NCI-H2029 (cell line): ENCODE measurements at places on chromosomes 13 and 19.

DNA sequence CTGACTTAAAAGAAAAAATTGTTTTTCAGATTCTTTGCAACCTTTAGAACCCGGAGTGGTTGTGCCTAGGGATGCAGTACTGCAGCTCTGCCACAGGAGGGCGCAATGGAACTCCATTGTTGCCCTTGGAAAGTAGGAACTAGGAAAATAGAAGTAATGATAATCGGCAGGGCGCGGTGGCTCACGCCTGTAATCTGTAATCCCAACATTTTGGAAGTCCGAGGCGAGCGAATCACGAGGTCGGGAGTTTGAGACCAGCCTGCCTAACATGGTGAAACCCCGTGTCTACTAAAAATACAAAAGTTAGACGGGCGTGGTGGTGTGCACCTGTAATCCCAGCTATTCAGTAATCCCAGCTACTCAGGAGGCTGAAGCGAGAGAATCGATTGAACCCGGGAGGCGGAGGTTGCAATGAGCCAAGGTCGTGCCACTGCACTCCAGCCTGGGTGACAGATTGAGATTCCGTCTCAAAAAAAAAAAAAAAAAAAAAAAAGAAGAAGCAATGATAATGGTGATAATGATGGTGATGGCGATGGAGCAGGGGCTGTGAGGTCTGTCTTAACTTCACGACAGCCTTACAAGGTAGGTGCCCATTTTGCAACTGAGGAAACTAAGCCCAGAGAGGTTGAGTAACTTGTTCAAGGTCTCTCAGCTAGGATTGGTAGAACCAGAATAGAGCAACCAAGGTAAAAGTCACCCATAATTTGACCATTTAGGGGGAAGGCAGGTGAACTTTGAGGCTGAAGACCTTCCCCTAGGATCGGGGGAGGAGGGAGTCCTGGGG is 5.5 kb upstream of the ADAMTS10 start:
- no peak for DNase-seq

DNA sequence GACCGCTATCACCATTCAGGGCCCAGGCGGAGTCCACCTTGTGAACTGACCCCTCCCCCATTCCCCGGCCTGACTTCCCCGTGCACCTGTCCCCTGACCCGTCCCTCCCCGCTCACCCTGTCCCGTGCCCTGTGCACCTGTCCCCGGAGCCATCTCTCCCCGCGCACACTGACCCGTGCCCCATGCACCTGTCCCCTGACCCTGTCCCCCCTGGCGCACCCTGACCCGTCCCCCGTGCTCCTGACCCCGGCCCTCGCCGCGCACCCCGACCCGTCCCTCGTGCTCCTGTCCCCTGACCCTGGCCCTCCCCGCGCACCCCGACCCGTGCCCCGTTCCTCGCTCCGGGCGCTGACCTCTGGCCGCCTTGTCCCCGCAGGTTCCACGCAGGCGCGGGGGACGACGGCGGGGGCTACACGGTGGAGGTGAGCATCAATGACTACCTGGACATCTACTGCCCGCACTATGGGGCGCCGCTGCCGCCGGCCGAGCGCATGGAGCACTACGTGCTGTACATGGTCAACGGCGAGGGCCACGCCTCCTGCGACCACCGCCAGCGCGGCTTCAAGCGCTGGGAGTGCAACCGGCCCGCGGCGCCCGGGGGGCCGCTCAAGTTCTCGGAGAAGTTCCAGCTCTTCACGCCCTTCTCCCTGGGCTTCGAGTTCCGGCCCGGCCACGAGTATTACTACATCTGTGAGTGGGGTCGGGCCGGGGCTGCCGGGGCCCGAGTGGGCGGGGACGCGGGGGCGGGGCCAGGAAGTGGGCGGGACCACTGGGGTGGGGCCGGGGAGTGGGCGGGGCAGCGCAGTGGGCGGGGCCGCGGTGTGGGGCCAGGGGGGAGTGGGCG is 9.7 kb downstream of the EFNA2 start:
- DNase-seq: no peak

- DNase-seq: no peak
These were observed 426.7 kb downstream of the LIG4 start for GRCh38 chr13:107788464-107789165.

DNA sequence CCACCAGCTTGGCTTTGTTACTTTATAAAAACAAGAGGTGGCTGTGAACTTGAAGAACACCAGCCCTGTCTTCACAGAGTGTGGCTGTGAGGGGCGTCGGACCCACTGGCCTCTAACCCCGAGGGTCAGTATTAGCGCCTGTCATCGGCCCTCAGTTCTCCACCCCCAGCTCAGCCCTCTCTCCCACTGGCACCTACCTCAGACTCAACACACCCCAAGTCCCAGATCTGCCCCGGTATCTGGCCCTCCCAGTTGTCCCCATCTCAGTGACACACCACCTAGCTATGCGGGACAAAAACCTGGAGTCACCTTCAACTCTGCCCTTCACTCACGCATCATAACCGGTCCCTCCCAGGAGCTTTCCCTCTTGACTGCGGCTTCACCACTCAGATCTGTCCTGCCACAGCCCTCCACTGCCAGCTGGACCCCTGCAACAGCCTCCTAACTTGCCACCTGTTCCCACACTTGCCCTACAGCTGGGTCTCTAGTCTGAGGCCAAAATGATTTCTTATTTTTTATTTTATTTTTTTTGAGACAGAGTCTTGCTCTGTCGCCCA is 45.4 kb downstream of the PEPD start:
- no peak for DNase-seq

GRCh38 chr13:113962975-113963374 is 10.9 kb downstream of the C13orf46 start:
- no peak for DNase-seq

GRCh38 chr13:112846411-112847115 is 122.5 kb upstream of the MCF2L start:
- no peak for DNase-seq

DNA sequence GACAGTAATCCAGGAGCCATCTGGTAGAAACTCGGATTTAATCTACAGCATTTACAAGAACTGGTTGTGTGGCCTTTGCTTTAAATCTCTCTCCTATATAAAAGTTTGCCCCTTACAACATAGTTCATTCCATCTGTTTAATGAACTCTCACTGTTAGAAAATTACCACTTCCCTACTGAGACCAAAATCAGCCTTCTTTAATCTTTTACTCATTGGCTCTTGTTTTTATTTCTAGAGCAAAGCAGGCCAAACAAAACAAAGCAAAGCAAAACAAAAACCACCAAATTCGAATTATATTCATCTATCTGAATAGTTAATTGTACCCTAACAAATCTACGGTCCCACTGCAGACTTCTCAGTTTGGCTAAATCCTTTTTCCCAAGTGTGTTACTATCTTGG is 127.0 kb downstream of the UGGT2 start:
- DNase-seq: no peak

DNA sequence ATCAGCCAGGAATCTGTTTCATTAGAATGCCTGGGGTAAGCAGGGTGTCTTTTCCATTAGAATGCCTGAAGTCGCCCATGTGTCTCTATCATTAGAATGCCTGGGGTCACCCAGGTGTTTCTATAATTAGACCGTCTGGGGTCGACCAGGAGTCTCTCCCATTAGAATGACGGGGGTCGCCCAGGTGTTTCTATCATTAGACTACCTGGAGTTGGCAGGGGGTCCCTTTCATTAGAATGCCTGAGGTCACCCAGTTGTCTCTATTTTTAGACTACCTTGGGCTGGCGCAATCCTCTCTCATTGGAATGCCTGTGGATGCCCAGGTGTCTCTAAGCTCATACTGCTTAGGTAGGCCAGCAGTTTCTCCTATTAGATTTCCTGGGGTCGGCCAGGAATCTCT is 1447.6 kb downstream of the UQCRFS1 start:
- no peak for DNase-seq

- no peak for DNase-seq
These were observed 22.0 kb downstream of the USPL1 start for GRCh38 chr13:30639671-30640070.

DNA sequence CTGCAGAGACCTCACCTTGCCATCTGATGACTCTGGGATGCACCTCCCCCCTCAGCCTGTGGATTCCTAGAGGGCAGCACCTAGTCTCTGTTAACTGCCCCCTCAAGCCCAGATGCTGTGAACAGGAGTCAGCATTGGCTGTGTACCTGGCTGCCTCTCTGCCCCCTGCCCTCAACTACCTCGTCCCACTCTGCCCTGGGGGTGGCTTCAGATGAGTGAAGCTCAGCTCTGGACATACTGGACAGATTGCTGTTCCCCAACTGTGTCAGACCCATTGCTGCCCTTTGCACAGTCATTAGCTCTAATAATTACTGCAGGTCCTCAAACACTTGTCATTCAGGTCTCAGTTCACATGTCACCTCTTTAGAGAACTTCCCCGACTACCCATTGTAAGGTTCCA is 182.1 kb upstream of the TSHZ3 start:
- no peak for DNase-seq

GRCh38 chr19:31402529-31403316 is 53.5 kb upstream of the TSHZ3 start:
- no peak for DNase-seq

- DNase-seq: no peak
These were observed 42.5 kb upstream of the LDLR start for GRCh38 chr19:11046605-11047354.

DNA sequence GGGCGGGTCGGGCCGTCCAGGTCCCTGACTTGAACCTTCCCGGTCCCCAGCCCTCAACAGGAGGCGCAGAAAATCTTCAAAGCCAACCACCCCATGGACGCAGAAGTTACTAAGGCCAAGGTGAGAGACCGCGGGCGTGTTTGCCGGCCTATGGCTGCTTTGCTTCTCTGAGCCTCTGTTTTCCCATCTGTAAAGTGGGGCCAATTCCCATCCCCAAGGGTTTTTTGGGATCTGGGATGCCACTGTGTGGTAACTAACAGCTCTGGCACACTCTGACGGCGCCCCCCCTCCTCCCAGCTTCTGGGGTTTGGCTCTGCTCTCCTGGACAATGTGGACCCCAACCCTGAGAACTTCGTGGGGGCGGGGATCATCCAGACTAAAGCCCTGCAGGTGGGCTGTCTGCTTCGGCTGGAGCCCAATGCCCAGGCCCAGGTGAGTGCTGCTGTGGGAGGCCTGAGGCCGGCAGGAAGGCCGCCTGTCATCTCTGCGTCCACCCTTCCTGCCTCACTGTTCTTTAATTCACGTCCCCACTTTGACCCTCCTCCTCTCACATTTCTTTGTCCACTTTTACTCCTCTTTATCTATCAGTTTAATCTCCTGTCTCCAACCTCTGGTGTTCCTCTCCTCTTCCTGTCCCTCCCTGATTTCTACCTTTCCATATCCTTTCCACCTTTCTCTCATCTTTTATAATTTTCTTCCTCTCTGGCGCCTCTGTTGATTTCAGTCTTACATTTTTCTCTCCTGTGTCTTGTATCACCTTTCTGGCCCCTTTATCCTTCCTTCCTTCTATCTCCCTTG is 7.1 kb downstream of the FUZ start:
- no peak for DNase-seq

GRCh38 chr13:46372071-46372470 is 15.0 kb downstream of the RUBCNL start:
- no peak for DNase-seq

DNA sequence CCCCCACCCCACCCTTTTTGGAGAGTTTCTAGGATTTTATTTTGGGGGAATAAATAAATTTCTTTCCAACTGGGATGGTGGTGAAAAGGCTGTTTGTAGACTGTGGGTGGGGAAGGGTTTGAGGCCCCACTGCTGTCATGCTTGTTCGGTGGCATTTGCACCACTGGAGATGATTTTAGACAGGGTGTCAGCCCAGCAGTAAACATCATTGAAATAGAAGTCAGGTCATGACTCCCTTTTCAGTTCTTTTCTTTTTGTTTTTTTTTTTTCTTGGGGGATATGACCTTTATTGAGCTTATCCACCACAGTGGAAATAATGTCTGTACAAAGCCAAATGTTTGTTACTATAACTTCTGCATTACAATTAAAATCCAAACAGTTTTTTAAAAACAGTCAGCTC is 14.1 kb downstream of the UBAC2 start:
- DNase-seq: no peak

DNA sequence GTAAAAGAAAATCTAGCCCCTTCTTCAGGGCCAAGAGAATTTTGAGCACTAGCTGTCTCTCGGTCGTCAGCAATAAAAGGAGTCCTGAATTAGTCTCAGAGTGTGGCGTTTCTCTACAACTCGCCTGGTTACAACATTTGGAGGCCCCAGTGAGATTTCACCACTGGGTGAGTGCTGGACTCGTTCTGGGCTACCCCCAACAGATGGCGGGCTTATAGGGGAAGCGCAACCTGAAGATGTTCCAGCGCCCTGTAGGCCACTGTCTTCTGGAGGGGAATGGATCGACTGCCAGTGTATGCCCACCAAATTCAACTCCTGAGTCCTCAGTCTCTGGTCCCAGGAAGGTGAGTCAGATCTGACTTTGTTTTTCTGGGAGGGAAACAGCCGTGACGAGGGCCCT is 11.7 kb upstream of the ZNF181 start:
- no peak for DNase-seq

- DNase-seq: no peak
These were observed 20.3 kb upstream of the TPTE2 start for GRCh38 chr13:19581675-19582074.

DNA sequence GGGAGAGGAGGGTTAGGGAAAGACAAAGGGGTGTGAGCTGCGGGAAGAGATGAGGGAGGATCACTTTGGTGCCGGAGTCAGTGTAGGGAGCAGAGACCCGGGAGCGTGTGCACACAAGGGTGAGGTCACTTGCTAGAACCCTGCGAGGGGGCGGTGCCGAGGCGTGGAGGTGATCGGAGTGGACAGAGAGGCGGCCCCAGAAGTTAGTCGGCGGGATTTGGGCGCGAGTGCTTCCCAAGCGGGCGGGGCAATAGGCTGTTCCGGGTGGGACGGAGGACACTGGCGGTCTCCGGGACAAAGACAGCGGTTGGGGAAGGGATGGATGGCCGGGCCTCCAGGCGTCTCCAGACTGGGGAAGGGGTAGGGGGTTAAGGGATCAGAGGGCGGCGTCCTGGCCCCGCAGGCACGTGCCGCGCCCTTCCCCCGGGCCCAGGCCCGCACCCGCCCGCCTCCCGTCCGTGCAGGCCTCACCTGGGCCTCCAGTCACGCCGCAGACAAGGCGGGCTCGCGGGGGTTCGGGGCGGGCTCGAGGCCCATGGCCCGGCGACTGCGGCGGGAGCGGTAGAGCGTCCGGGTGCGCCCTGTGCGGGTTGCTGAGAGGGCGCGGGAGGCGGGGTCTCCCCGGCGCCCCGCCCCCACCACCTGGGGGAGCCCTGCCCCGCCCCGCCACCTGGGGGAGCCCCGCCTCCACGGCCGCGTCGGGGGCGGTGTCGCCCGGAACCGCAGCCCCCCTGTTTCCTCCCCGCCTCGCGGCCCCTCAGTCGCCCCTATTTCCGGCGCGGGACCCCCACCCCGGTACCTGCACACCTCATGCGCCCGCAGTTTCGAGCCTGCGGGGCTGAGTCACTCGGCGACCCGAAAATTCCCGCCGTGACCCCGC is at the start of gene LPAR2:
Gene LPAR2 (minus strand): TSS at position 600 of the 880 bp plus-strand sequence. CDS start 945 bp downstream, outside the sequence.
- peak; percentile 35 for DNase-seq
